Hematopoietic multipotent progenitor cell treated with erythropoietin and hydrocortisone succinate and interleukin-3 and kit ligand, for 6 days (in vitro differentiated cells): ENCODE measurements at places on chromosomes 16 and 17.

DNA sequence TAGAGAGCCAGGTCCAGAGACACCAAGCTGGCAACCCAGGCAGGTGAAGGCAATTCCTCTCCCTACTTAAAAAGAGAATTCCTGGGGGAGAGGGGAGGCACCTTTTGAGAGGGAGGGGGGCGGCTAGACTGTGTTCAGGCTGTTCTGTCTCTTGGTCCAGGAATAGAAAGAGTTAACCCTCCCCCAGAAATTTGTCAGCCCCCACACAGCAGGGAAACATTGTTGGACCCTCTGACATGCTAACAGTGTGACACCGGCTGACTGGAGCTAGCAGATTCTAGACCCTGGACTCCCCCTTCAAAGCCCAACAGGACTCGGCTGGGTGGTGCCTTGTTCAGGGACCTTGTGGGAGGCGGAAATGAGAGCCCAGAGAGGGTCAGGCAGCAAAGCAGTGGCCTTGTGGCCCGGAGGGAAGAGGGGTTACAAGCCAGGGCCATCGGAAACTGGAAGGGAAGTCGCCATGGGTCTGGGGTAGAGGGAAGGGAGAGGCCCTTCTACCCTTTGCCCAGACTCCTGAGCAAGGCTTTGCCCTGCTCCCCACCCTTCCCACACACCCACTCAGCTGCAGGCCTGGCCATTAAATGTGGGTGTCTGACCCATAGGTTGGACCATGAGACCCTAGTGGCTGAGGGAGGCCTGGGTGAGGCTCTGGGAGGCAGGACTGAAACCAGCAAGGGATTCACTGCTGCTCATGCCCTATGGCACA, 44.6 kb downstream of the RAI1 start:
- DNase-seq, result no peak

DNA sequence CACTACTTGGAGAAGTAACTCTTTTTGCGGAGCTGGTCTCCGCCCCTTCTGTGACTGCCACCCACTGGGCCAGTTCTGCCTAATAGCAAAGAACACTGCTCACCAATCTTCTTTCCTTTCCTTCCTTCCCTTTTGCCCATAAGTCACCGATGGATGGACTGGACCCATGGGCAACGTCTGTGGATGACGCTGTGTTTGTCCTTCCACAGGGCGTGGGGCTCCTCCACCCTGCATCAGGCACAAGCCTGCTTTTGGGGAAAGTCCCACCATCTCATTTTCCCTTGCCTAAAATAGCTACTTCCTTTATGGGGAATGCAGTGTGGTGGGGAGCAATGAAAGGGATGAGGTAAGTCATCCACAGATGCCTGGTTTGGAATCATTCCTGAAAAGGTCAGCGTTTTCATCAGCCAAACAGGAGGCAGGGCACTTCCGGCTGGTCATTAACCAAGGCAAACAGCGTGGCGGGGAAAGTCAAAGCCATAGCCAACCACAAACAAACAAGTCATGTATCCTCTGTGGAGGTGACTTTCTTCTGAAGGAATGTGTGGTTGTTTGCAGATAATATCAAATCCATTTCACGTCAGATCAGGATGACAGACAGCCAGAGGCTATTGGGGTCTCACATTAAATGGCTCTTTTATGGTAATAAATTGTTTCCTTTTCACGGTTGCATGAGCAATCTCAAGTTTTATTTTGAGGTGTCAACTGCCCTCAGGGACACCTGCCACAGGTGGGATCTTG, 30.7 kb upstream of the MED9 start:
- no peak for DNase-seq

DNA sequence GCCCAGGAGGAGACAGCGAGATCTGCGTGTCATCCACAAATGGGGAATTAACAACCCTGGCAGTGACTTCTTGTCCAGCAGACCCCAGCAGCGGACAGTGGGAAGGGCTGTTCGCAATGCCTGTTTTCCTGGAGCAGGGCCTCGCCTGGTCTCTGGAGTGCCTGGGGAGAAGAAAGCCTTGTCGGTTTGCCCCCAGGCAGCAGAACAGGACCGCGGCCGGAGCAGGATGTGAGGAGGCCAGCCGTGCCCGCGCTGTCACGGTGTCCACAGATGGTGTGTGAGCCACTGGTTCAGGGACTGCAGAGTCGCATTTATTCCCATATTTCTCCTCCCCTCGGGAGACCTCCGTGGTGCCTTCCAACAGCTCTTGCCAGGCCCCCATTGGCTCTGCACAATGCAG, 68.5 kb upstream of the GSE1 start:
- no peak for DNase-seq

DNA sequence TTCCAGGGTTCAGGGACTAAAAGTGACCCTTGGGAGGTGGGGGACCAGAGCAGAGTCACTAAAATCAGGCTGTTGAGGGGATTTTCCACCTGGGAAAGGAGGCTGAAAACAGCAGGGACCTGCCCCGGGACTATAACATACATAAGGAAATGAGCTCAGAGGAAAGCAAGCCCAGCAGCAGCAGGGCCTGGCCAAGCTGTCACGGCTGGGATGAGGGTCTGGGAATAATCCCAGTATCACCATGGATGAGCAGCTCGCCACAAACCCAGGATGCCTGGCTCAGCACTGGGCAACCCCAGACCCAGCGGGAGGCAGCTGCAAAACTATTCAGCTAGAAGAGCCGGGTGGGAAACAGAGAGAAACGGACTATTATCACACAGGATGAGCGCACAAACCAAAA, 72.4 kb downstream of the RPH3AL start:
- no peak for DNase-seq

DNA sequence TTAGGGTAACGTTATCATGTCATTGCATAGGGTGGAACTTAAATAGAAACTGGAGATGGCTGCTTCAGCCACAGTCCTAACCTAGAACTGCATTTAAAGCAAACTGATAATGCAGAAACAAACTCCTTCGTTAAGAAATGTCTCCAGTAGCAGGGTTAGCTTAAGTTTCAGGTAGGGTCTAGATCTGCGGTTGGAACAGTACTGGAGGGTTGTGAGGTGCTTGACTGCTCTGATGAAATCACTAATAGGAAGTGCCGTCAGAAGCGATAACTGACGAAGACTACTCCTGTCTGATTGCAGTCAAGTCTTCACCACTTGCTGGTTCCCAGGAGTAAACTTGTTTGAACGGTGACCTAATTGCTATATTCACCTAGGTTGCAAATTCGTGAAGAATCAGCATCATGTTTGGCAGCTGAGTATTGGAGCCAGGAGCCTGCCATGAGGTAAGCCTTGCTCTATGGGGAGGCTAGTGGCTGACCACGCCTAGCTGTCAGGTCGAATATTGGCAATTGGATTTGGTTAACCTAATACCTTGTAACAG, 24.5 kb downstream of the TRPV2 start:
- peak; percentile 76 for DNase-seq

GRCh38 chr16:57769541-57770145, 32.6 kb downstream of the KIFC3 start:
- no peak for DNase-seq

DNA sequence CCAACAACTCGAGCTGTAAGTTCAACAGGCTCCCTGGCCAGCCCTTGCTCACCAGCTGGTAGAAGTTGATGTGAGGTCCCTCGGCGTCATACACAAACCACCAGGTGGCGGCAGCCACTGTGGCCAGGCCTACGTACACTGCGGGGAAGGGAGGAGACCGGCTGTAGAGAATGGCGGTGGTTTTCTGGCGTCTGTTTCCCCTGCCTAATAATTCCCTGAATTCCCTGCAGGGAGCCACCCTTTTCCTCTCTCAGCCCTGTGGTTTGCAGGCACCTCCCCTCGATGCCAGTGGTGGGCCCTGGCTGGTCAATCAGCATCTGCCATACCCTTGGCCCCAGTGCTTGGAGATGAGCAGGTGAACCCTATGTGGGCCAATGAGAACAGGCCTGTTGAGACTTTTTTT, 18.9 kb upstream of the P2RX1 start:
- DNase-seq, result peak; percentile 93

GRCh38 chr16:51120730-51121347, 30.2 kb downstream of the SALL1 start:
- no peak for DNase-seq

GRCh38 chr17:17810084-17810894, 26.5 kb downstream of the SREBF1 start:
- DNase-seq, result no peak

DNA sequence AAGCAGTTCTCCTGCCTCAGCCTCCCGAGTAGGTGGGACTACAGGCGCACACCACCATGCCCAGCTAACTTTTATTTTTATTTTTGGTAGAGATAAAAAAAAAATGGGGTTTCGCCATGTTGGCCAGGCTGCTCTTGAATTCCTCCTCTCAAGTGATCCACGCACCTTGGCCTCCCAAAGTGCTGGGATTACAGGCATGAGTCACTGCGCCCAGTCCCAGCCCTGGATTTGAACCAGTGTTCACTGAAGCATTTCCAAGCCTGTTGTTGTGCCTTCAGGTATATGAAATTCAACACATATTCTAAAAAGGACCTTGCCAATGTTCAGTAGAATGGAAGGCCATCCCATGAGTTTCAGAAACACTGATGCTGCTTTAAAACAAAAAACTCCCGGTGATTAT, 165.3 kb downstream of the SLC39A11 start:
- DNase-seq, result no peak

DNA sequence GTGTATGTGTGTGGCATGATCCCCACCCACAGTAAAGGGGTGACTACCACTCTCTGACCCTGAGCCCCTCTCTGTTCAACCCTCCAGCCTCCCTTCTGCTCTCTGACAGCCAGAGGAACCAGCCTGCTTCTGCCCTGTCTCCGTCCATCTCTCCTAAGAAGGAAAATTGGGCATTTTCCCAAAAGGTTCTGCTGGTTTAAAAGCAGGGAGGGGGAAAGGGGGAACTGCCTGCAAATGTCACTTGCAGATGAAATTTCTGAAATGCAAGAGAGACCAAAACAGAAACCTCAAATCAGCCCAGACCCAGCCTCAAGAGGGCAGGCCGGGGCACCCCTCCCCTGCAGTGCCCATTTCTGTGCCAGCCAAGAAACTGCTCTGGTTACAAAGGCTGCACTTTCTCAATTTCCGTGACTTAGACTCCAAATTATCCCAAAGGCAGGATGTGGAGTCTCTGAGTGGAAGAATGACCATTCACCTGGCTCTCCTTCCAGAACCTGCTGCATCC, 197.9 kb downstream of the RBFOX3 start:
- no peak for DNase-seq

DNA sequence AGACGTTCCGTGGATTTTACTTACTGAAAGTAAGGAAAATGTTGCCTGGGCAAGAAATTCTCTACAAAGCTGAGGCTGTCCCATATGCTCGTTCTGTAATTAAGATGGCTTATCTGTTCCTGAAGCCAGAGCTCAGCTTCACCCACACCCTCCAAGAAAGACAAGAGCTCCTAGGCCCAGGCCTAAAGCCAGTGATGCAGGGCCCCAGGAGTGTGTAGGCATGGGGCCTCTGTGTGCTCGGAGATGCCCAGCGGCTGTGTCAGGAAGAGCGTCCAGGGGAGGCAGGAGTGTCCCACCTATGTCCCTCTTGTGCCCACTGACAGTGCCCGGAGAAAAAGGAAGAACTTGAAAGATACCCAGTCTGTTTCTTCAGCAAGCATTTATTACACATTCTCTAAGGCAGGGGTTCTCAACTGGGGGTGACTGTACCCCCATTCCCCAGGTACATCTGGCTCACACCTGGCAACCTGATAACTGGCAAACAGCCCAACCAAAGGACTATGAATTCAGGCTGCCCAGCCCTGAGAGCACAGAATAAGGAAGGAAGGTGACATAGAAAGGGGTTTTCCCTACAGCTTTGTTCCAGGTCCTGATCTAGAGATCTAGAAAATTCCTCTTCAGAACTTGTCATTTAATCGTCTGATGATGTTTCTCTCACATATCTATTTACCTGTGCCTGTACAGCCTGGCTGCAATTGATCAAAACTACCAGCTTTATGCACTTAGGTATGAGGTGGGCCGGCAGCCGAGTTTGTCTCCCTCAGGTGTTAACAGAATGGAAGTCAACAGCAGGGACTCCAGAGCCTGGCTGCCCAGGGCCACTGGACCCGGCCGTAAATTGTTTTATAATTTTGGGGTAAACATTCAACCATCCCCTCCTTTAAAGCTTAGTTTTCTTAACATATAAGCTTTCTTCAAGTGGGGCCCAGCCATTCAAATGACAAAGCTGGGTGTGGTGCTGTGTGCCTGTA, 12.0 kb downstream of the SNN start:
- no peak for DNase-seq

GRCh38 chr17:6027342-6028024, 42.7 kb upstream of the WSCD1 start:
- no peak for DNase-seq

DNA sequence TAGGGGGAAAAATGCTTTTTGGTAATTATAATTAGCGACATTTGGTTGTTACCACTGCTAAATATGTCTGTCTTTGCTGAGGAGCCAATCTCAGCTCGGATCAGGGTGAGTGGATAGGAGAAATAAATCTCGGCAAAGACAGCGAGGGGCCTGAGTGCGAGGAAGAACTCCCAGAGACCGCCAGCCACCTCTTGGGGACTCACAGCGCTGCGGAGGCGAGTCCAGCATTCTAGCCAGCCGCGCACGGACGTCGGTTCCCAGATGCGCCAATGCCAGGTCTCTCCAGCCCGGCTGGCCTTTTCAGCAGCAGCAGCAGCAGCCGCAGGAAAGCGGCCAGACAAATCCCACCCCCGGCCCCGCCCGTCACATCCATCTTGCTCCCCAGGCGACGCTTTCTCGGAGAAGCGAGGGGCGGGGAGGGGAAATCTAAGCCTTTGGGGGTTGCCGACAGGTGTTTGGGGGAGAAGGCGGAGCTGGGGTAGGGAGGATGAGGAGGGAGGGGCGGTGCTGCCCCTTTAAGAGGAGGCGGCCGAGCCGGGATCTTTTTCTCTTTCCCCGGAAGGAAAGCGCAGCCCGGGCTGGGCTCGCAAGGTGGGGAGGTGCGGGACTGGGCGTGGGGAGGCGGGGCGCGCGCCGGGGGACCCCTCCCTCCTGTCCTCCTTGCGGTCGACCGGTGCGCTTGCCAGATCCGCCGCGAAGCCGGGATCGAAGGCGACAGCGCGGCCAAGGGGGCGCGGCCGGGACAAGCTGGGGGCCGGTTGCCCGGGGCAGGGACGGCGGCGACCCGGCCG, at the start of gene ITGA3:
Gene ITGA3 (plus strand): TSS at position 685 of the 791 bp plus-strand sequence. CDS start 330 bp downstream, outside the sequence.
- no peak for DNase-seq

GRCh38 chr17:15436473-15437302, 30.7 kb downstream of the CDRT4 start:
- peak; percentile 69 for DNase-seq

- peak; percentile 96 for DNase-seq
Measured at GRCh38 chr17:27569884-27570577, 61.0 kb upstream of the LGALS9 start.

- DNase-seq, result no peak
Measured at GRCh38 chr17:52376137-52376536, 217.6 kb upstream of the CA10 start.
